ENCODE measurements at places on chromosomes 5 and 9. TPM values are rescaled to one million over a fixed set of nuclear protein-coding genes. Genes with fewer than 3 reads are reported as not detected.

The SPATA31A1 gene
- not detected for total RNA-seq

The CD72 gene
- total RNA-seq = 1.0 TPM

The GABRA1 gene
- not detected for total RNA-seq

The MARCOL gene
- total RNA-seq = not detected

The BARHL1 gene
- not detected for total RNA-seq

The MEGF10 gene
- under 0.01 TPM for total RNA-seq

The SLCO6A1 gene
- not detected for total RNA-seq

The GNAQ gene
- 30.4 TPM for total RNA-seq

DNA sequence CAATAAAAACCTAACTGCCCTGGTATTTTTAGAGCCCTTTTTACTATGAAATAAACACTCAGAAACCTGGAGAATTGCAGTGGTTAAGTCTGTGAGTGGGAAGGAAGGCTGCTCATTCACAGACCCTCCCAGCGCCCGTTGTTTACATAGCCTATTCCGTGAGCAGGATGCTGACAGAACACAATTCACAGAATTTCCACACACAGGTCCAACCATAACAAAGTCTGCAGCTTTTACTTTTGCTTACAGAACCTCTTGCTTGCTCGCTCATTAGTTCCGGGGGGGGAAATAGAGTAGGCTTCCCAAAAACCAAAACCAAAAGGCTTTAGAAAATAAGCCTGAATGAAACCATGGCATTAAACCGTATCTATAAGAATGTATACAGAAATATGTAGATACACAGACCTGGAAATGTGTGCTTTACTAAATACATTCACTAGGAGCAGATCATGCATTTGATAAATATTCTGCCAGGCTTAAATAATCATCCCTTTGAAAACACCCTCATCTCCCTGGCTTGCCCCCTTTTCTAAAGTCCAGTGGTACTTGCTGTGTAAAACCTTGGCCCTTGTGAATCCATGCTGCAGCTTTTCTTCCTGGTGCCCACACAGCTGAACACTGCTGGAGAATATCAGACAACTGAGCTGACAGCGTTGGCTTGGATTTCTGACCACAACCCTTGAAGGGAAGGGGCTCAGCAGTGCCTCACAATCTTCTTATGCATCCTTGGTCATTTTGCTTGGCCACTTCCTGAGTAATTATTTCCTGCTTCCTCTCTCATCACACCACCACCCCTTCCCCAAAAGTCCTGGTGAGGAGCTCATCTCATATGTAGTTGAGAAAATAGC is 128.0 kb downstream of the FANCC start:
- no peaks in the 10 kb centered on the region for H3K27me3 ChIP-seq
- H3K36me3 ChIP-seq = no peaks in the 10 kb centered on the region
- peaks cover 6% of the 10 kb centered on the region for H3K4me1 ChIP-seq
- DNase-seq = peak; percentile 86

DNA sequence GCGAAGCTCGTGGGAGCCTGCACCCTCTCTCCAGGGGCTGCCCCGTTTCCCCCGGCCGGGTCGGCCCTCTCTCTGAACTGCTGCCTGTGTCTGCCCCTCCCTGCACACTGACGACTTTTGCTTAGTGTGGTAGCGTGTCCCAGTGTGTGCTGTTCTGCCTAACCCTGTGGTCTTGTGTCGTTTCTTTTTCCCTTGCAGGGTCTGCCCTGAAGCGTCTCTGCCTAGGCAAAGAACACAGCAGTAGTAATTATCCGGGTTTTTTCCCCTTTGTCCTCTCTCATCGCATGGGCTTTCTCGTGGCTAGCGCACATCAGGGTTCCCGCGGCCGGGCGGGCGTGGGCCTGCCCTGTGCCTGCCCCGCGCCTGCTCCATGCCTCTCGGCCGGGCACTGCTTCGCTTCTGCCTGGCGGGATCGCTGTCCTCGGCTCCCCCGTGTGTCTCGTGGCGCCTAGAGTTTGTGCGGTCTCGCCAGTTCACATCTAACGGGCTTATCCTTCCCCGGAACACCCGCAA is 122.7 kb downstream of the WNK2 start:
- H3K27me3 ChIP-seq = no peaks in the 10 kb centered on the region
- no peak overlapping the region for H3K4me3 ChIP-seq
- H3K4me1 ChIP-seq = no peaks in the 10 kb centered on the region
- no peak for DNase-seq
- no peaks in the 10 kb centered on the region for H3K36me3 ChIP-seq
- no peak overlapping the region for H3K27ac ChIP-seq

GRCh38 chr5:56077796-56078233 is 83.1 kb upstream of the IL6ST start:
- no peak overlapping the region for H3K27ac ChIP-seq
- peaks cover 9% of the 10 kb centered on the region for H3K4me1 ChIP-seq
- no peak for DNase-seq
- no peaks in the 10 kb centered on the region for H3K36me3 ChIP-seq
- H3K27me3 ChIP-seq = no peaks in the 10 kb centered on the region

GRCh38 chr5:59333416-59333815 is 560.1 kb downstream of the PDE4D start:
- H3K4me1 ChIP-seq = no peaks in the 10 kb centered on the region
- H3K4me3 ChIP-seq = no peak overlapping the region
- H3K27me3 ChIP-seq = no peaks in the 10 kb centered on the region
- no peak for DNase-seq
- no peak overlapping the region for H3K27ac ChIP-seq

DNA sequence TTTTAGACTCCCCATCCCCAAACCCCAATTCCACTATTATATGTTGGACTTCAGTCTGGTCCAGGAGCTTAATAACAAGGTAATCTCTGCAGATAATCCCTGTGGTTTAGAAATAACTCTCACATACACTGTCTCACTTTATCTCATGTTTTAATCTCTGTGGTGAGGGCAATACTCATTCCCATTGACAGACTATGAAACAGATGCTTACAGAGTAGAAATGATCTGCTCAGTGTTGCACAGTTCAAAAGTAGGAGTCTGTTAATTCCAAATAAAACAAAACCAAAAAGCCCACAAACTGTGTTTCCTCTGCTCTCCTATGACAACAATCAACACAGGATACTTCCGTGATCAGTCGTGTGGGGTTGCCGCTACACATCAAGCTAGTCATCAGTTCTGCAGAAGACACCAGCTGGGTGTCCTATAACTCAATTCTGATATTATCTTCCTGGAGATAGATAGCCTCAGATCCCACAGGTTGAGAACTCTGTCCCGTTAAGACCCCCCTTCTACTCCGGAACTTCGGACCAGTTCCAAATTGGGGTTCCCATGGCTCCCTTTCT is 26.3 kb upstream of the FANCC start:
- H3K36me3 ChIP-seq = no peaks in the 10 kb centered on the region
- H3K27me3 ChIP-seq = no peaks in the 10 kb centered on the region
- no peaks in the 10 kb centered on the region for H3K4me1 ChIP-seq
- H3K27ac ChIP-seq = no peak overlapping the region

DNA sequence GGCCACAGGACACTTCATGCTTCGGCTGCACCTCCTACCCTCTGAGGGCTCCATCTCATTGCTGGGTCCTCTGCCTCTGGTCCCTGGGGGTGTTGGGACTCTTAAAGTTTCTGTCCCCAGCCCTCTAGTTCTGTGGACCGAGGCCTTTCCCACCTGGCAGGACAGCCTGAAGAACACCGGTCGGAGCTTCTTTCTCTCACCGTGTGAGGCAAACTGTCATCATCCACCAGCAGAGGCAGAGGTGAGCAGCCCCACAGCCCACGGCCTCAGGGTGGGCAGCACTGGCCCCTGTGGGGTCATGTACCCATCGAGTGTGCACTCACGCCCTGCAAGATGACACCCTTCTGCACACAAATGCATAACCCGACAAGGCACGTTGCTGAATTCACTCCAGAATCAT is 49.9 kb downstream of the IRX2 start:
- no peak for DNase-seq
- no peak overlapping the region for H3K4me3 ChIP-seq
- H3K27ac ChIP-seq = no peak overlapping the region
- no peaks in the 10 kb centered on the region for H3K4me1 ChIP-seq
- no peaks in the 10 kb centered on the region for H3K36me3 ChIP-seq

DNA sequence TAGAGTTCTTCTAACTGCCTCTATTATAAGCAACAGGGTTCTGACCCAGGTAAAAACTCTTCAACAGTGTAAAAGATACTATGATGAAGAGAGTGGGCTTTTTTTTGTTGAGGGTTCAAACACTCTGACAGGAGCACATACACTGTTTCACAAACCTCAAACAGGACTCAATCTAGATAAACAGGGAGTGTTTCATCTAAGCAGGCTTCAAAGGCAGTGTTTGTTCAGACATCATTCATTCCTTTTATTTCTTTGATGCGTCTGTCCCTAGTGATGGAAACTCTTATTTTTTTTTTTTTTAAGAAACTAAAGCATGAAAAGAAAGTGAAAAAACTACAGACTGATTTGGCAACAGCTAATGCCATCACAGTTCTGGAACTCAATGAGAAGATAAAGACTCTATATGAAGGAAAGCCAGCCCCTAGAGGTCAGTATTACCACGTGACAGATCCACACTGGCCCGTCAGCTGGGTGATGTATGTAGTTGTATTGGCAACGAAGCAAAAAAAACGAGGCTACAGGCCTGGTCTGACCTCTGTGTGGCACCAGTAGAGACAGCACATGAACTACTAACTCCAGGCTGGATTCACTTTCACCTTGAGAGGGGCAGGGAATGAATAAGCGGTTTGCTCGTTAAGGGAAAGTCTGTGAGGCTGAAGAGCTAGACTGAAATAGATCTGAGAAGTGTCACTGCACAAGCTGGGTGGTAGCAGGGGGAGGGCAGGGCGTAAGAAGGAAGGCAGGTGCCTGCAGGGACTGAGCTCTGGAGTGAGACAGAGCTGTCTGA is 172.2 kb downstream of the CCDC192 start:
- peaks cover 4% of the 10 kb centered on the region for H3K4me1 ChIP-seq
- no peaks in the 10 kb centered on the region for H3K27me3 ChIP-seq
- peak; percentile 56 for DNase-seq
- H3K4me3 ChIP-seq = no peak overlapping the region

- H3K4me3 ChIP-seq = no peak overlapping the region
- H3K27me3 ChIP-seq = no peaks in the 10 kb centered on the region
- H3K27ac ChIP-seq = no peak overlapping the region
- no peaks in the 10 kb centered on the region for H3K36me3 ChIP-seq
- H3K4me1 ChIP-seq = peaks cover 2% of the 10 kb centered on the region
- DNase-seq = no peak
Observed at GRCh38 chr5:10536931-10537579, 26.8 kb upstream of the ANKRD33B start.

GRCh38 chr5:75023368-75024159 is 28.8 kb downstream of the GCNT4 start:
- no peak overlapping the region for H3K4me3 ChIP-seq
- DNase-seq = no peak
- H3K27ac ChIP-seq = no peak overlapping the region
- no peaks in the 10 kb centered on the region for H3K4me1 ChIP-seq

DNA sequence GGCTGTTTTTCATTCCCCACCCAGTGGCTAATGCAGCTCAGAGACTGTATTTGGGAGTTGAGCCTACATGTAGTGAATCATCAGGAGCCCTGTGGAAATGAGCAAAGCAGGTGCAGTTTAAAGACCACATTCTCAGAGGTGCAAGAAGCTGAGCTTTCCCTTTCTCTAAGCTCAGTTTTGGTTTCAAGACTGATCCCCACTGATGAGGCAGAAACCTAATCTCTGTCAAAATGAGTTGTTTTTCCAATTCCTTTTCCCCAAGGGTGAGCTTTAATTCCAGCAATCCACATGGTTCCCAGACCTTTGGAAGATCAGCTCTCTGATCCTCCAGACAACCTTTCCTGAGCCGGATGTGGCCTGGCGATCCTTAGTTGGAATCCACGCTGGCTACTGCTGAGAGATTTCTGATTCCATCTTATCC is 420.5 kb downstream of the EBF1 start:
- H3K27me3 ChIP-seq = no peaks in the 10 kb centered on the region
- no peak overlapping the region for H3K4me3 ChIP-seq
- H3K27ac ChIP-seq = no peak overlapping the region
- DNase-seq = no peak
- no peaks in the 10 kb centered on the region for H3K36me3 ChIP-seq
- no peaks in the 10 kb centered on the region for H3K4me1 ChIP-seq

- no peak overlapping the region for H3K4me3 ChIP-seq
- no peaks in the 10 kb centered on the region for H3K4me1 ChIP-seq
- H3K36me3 ChIP-seq = no peaks in the 10 kb centered on the region
- DNase-seq = no peak
Observed at GRCh38 chr5:174609116-174609515, 115.3 kb upstream of the MSX2 start.

GRCh38 chr5:136106351-136107031 is 26.2 kb upstream of the SMAD5 start:
- no peaks in the 10 kb centered on the region for H3K4me1 ChIP-seq
- H3K27me3 ChIP-seq = no peaks in the 10 kb centered on the region
- H3K27ac ChIP-seq = no peak overlapping the region
- DNase-seq = no peak

- no peak overlapping the region for H3K27ac ChIP-seq
- H3K27me3 ChIP-seq = peaks cover 2% of the 10 kb centered on the region
- no peaks in the 10 kb centered on the region for H3K36me3 ChIP-seq
- no peak for DNase-seq
- no peak overlapping the region for H3K4me3 ChIP-seq
- no peaks in the 10 kb centered on the region for H3K4me1 ChIP-seq
Observed at GRCh38 chr5:14560091-14560595, 21.4 kb upstream of the OTULINL start.

DNA sequence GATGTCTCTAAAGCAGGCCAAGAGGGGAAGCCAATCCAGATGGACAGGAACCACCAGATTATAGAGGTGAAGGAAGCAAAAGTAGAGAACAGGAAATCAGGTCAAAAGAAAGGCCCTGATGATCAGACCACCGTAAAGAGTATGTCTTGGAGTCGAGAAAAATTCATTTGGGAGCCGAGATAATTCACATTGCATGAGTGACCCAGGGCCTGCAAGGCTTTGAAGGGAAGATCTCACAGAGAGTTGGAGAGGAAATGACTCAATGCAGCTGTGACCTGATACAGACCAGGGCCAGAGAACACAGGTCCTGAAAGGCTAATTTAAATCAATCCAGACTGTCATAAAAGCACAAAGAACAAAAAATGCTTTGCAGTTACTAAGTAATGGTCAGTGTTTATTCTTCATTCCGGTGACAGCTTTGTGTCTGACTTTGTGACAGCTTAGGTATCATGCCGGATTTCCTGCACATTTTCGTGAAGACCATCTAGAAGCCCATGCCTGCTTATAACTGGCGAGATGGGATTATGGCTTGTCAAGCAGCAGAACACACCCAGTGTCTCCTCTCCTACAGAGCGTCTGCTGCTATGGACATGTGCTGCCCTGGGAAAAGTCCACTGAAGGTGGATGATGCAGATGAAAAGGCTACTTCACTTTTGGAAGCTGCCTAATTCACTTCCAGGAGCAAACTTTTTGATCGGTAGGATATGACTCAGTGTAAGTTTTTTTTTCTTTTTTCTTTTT is 5.8 kb upstream of the ACTBL2 start:
- peaks cover 11% of the 10 kb centered on the region for H3K4me1 ChIP-seq
- no peak overlapping the region for H3K4me3 ChIP-seq
- H3K27ac ChIP-seq = peak overlapping the region; percentile 36
- H3K27me3 ChIP-seq = no peaks in the 10 kb centered on the region
- H3K36me3 ChIP-seq = no peaks in the 10 kb centered on the region

DNA sequence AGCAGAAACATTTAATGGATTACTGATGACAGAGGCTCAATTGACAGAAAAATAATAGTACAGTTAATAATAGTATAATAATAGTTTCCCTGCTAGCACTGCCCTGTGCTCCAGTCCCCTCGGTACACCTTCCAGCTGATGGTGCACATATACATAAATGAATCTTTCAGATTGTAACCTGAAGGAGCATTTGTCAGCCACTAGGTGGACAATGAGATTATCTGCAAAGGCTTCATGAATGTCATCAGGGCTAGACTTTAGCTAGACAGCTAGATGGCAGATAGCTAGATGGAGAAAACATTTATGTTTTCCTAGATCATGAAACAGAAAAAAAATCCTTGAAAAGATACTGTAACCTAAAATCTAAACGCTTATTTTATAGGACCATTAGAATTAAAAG is 304.4 kb upstream of the SMC2 start:
- no peaks in the 10 kb centered on the region for H3K27me3 ChIP-seq
- H3K4me3 ChIP-seq = no peak overlapping the region
- DNase-seq = no peak
- H3K36me3 ChIP-seq = no peaks in the 10 kb centered on the region
- H3K27ac ChIP-seq = no peak overlapping the region
